B cell (primary cell): ENCODE measurements at places on chromosomes 3 and 15. TPM values are rescaled to one million over a fixed set of nuclear protein-coding genes. Genes with fewer than 3 reads are reported as not detected.

GRCh38 chr3:78873641-78874040 lies 894.2 kb downstream of the ROBO1 start:
- no peak overlapping the region for H3K27ac ChIP-seq
- no peaks in the 10 kb centered on the region for H3K36me3 ChIP-seq
- no peak overlapping the region for H3K4me3 ChIP-seq
- H3K27me3 ChIP-seq = no peaks in the 10 kb centered on the region
- no peaks in the 10 kb centered on the region for H3K4me1 ChIP-seq
- DNase-seq = no peak

The SHC4 gene
- total RNA-seq = 0.69 and 0.75 TPM in 2 replicates

DNA sequence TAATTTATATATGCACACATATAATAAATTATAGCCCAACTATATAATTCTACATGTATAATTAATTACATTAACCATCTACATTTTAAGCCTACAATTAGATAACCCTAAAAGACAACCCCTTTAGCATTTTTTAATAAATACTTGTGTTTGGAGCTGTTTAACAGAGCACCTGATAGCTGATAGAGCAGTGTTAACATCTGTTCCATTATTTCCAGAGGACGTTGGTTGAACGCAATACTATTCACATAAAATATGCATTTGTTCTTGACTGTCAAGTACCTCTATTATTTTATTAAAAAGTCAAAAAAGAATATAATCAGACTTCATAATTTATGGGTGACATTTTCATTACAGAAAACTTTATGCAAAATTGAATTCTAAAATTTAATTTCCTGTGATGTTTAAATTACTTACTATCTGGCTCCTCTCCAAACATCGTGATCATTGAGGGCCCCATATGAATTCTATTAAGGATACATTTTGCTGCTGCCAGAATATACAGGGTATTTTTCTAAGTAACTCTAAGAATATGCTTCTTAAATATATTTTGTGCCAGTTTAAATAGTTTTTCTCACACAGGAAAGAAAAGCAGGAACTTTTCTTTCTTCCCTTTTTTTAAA lies 234.3 kb downstream of the SHOX2 start:
- no peak overlapping the region for H3K4me3 ChIP-seq
- H3K27ac ChIP-seq = no peak overlapping the region
- no peaks in the 10 kb centered on the region for H3K36me3 ChIP-seq
- H3K27me3 ChIP-seq = no peaks in the 10 kb centered on the region

The FBXO40 gene
- total RNA-seq = not detected in 2 replicates

The CCDC50 gene
- total RNA-seq = 121 and 124 TPM in 2 replicates

DNA sequence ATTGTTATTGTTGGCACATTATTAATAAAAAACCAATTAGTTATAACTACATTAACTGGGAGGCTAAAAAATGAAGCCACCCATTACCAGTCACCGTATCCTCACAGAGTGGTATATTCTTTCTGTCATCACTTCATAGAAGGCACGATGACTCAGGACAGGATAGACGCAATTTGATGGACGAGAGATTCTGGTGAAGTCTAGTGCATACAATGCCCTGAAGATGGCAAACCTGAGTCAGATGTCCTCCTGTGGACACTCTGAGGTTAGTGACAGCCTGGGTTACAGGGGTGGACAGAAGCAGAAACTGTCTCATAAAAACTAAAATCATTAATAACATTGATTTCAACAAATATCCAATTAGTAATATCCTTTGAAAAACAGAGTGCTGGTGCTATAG lies 150.3 kb downstream of the SLC9A9 start:
- no peak overlapping the region for H3K4me3 ChIP-seq
- peaks cover 1% of the 10 kb centered on the region for H3K36me3 ChIP-seq
- no peak for DNase-seq
- no peak overlapping the region for H3K27ac ChIP-seq

The SNURF gene
- 24.1 and 33.1 TPM in 2 replicates for total RNA-seq

DNA sequence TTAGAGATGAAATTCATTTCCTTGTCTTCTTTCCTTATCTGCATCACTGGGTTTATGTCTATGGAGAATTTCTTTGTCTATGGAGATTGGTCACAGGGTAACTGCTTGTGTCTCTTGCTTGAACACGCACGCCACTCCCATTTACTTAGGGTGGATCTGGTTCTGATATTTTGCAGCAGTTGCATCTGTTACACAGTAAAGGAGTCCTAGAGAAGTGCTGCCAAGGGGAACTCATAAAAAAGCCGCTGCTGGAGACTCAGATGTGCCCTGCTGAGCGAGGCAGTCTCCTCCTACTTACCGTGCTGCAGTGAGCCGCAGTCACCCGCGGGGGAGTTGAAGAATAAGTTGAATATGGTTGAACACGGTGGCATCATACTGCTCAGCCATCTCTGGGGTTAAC lies 105.2 kb upstream of the KLHL25 start:
- H3K27me3 ChIP-seq = no peaks in the 10 kb centered on the region
- no peaks in the 10 kb centered on the region for H3K36me3 ChIP-seq
- H3K27ac ChIP-seq = no peak overlapping the region
- no peaks in the 10 kb centered on the region for H3K4me1 ChIP-seq
